ENCODE measurements at places on chromosomes 11 and 22.

DNA sequence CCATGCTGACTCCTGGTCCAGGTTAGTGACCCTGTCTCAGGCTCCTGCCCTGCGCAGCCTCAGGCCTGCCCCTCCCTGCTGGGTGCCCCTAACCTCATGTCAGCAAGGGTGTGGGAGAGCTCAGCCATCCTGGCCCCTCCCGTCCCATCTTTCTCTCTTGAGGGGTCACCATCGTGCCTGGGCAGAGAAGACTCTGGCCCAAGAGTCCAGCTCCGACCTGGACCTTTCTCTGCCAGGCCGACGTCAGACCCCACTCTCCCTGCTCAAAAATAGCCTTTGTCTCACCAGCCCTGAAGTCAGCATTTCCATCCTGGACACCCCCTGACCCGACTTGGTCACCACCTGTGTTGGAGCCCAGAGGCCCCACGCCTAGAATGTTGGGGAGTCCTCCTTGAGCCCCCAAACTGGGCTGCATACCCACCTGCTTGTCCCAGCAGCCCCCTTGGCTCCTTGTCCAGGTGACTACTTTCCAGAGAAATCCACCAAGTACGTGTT is 4.9 kb downstream of the SCGB1C1 start:
- DNase-seq: no peak

DNA sequence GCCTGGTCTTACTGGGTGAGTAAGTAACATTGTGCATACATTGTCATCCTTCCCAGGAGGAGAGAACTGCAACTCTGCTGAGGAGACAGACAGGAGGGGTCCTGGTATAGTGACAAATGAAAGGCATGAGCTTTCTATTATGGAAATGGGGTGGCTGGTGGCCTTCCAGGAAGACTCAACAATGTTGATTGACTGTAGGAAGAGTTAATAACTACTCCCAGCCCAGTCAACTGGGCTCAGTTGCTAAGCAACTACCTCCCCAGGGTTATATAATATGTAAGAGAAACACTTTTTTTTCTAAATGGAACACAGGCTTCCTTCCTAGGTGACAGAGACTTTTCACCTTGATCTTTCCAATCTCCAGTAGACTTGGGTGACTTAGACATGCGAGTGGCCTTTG is 28.2 kb downstream of the SEZ6L start:
- DNase-seq: no peak

DNA sequence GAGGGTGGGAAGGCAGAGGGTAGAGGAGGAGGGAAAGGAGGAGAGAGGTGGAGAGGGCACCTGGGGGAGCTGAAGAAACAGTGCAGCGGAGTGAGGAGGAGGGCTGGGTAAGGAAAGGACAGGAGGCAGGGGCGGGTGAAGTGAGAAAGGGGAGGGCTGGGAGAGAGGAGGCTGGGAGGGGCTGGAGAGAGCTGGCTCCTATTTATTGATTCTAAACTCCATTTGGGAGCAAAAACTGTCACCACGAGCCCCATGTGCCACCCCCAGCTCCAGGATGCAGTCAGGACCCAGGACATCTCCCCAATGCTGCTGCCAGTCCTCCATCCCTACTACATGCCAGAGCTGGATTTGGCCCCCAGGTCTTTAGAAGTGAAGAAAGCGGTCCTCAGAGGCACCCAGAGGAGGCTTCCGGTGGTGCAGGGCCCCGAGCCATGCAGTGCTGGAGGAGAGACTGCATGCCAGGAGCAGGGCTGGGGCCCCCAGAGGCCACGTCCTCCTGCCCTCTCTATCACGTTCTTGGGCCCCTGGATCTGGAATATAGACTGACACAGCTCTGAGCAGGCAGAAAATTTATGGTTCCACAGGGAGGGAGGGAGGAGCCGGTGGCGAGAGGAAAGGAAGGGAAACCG is 53.7 kb downstream of the SLC22A12 start:
- no peak for DNase-seq

DNA sequence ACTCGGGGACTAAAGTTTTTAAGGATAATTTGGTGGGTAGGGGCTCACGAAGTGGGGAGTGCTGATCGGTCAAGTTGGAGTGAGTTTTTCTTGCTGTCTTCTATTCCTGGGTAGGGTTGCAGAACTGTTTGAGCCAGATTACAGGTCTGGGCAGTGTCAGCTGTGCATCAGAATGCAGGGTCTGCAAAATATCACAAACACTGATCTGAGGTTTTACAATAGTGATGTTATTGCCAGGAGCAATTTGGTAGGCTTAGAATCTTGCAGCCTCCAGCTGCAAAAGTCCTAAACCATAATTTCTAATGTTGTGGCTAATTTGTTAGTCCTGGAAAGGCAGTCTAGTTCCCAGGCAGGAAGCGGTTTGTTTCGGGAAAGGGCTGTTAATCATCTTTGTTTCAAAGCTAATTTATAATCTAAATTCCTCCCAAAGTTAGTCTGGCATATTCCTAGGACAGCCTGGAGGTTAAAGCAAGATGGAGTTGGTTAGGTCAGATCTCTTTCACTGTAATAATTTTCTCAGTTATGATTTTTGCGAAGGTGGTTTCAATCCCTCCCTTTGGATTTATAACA is 39.7 kb upstream of the CALCA start:
- DNase-seq: no peak

DNA sequence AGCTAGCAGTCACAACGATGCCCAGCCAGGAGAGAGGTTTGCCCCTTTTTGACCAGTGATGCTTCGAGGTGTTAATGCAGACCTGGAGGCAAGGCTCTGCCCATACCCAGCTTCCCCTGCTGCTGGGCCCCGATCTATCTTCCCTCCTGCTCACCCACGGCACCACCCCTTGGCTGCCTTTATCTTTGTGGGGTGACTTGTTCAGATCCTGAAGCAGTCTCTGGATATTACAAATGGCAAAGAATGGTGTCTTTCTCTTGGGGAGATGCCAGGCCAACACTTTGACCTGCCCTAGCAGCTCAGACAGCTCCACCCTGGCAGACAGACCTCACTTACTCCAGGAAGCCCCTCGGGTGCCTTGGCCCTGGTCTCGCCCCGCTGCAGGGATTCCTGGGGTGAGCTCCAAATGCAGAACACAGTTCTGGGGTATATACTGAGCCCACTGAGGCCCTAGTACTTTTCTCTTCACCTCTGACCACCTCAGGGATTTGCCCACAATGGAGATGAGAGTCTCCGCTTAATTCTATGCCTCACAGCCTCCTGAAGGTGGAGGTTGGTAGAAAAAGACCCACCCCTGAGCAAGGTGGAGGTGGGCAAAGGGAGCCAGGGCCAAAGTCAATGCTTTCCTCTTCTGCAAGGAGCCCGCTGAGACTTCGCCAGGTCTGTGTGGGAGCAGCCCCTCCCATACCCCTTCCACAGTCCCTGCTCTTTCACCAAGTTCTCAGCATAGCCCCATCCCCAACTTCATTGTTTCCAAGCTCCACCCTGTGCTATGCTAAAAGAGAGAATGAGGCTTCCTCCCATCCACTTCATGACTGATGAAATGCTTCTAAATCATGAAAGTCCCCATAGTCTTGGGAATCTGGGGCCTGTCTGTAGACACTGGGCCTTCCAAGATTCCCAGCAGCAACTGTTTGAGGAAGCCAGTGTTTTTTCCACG is 11.1 kb upstream of the ST3GAL4 start:
- DNase-seq: no peak

DNA sequence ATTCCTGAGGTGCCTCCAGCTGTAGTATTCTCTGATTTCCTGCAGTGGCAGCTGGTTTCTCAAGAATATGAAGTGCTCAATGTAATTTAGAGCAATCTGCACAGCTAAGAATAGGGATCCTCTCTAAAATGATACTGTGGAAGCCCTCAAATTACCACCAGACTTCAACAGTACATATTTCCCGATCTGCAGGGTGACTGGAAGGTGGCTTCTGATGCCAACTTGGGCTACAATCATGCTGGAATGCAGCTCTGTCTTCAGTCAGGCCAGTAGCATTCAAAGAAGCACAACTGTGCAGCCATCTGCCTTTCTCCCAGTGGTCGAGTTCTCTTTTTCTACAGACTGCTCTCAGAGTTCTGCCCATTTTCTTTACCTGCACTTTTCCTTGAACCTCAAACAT is 55.5 kb upstream of the CD5 start:
- DNase-seq: no peak

GRCh38 chr11:57417056-57417455 is 9.9 kb downstream of the SLC43A3 start:
- DNase-seq: no peak

- no peak for DNase-seq
These were observed 86.2 kb downstream of the GALNT18 start for GRCh38 chr11:11535611-11536010.

DNA sequence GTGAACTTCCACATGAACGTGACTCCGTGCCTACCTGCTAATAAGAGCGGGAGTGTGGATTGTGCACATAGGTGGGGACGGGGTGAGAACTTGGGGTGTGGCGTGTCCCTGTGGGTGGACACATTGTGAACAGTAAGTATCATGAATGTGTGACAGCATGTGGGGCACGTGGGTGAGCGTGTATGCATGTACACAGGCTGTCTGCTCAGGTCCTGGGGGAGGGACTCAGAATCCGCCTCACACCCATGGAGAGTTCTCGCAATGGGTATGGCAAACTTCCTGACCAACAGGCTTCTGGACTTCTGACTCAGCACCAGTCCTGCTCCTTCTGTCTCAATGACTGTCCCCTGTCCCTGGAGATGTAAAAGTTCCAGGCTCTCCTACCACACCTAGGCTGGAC is 222.9 kb downstream of the ST3GAL4 start:
- DNase-seq: no peak

DNA sequence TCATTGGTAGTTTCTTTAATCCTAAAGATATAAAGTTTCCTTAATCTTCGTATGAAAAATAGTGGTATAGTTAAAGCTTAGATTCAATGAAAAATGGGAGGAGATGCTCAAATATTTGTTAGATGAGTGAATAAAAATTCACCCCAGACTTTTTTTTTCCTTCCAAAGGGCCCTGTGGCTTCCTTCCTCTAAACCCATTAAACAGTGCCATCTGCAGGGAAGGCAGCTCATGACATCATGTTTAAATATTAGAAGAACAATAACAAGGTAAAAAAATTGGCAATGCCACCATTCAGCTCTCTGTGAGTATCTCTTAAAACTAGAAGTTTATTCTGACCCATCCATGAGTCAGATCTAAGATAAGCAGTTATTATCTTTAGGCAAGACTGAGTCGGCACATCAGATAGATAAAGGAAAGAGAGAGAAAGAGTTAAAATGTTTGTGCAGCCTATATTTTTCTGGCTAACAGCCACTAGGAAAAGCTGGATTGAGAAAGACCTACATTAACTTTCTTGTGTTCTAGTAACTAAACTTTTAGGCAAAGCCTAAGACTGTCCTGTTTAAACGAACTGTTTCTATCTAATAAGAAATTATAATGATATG is 19.1 kb upstream of the OOSP1 start:
- DNase-seq: no peak

DNA sequence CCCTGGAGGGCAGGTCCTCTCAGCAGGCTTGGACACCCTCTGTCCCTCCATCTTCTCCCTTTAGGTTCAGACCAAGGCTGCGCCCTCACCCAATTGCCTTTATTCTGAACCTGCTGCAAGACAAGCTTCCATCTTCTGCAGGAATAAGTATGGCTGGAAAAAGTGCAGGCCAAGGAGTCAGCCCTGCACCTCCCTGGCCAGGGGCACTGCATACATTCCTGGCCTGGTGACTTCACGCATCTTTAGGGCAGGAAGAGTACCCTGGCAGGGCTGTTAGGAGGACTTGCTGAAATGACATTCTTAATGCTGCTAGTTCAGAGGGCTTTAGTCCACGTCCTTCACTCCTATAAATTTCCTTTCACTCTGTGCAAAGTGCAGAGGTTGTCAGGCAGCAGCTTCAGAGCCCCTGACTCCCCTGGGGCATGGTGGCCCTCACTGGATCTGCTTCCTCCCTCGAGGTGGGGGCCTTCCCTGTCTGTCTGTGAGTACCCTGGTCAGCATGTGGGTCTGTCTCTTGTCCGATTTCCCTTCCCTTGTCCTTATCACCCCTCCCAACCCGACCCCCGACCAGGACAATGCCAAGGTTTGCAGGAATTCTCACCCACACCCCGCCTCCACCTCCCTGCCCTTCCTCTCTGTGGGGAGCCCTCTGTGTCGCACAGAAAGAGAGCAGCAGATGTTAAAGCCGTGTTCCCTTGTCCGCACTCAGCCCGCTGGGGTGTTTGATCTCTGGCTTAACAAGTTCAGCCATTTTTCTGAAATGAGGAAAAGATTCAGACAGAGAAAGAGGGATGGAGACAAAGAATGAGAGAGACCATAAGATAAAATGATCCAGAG is 124.5 kb upstream of the SYT13 start:
- DNase-seq: no peak

GRCh38 chr11:20035701-20036601 is 124.3 kb downstream of the DBX1 start:
- no peak for DNase-seq

- no peak for DNase-seq
These were observed 470 bp downstream of the C11orf98 start for GRCh38 chr11:62664405-62665074.

- no peak for DNase-seq
These were observed 4.8 kb upstream of the NAP1L4 start for GRCh38 chr11:2996976-2997375.

DNA sequence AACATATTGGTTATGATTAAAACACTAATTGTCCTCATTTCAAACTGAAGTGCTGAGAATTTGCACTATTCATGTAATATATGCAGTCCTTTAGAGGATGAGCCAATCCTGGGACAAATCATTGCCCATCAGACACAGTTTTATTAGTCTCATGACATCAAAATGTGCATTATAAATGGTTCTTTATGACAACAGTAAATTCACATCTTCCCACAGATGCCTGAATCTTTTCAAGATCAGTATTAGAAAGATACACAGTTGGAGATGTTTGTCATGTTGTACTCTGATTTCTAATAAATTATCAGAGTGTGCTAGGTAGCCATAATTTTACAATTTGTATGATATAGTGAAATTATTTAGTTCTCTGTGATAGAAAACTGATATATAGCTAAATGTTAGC is 813.5 kb downstream of the FAM181B start:
- DNase-seq: no peak

- DNase-seq: no peak
These were observed 1323.6 kb downstream of the TBC1D22A start for GRCh38 chr22:48085901-48086645.

GRCh38 chr11:108733479-108734116 is 68.7 kb downstream of the DDX10 start:
- DNase-seq: no peak

DNA sequence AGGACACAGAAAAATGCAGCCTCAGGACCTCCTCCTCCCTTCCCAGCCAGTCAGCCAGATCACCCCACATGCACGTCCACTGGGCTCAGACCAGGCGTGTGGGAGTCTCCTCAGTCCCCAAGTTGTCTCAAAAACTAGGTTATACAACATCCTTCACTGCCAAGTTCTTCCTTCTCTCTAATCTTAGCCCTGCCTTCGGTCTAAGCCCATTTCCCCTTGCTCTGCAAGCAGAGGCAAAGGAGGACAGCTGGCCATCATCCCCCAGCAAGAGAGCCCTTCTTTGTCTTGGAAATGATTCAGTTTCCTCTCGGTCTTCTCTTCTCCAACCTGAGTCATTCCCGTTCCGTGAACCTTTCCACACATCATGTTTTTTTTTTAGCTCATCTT is 14.0 kb upstream of the NRGN start:
- DNase-seq: no peak

- DNase-seq: no peak
These were observed 81.7 kb upstream of the APOA1 start for GRCh38 chr11:116918925-116919655.

- DNase-seq: no peak
These were observed 74.6 kb downstream of the RAB30 start for GRCh38 chr11:82996966-82997606.

GRCh38 chr11:60375316-60375715 is 3.0 kb upstream of the MS4A7 start:
- DNase-seq: no peak

All from stimulated activated CD8-positive, alpha-beta memory T cell treated with anti-CD3 and anti-CD28 coated beads, Interleukin-4, amount 100 ng/mL, for 4 hours (primary cell).